ENCODE measurements at places on chromosomes 2 and 18.

- peaks cover 4% of the 10 kb centered on the region for H3K4me1 ChIP-seq
- peaks cover 52% of the 10 kb centered on the region for H3K27me3 ChIP-seq
- H3K4me3 ChIP-seq, result no peak overlapping the region
- H3K36me3 ChIP-seq, result no peaks in the 10 kb centered on the region
Measured at GRCh38 chr18:37565977-37566478, 430 bp upstream of the CELF4 start.

- peaks cover 2% of the 10 kb centered on the region for H3K27me3 ChIP-seq
- no peak for DNase-seq
- H3K36me3 ChIP-seq, result no peaks in the 10 kb centered on the region
- H3K4me3 ChIP-seq, result no peak overlapping the region
Measured at GRCh38 chr2:197871780-197872456, 67.5 kb downstream of the PLCL1 start.

DNA sequence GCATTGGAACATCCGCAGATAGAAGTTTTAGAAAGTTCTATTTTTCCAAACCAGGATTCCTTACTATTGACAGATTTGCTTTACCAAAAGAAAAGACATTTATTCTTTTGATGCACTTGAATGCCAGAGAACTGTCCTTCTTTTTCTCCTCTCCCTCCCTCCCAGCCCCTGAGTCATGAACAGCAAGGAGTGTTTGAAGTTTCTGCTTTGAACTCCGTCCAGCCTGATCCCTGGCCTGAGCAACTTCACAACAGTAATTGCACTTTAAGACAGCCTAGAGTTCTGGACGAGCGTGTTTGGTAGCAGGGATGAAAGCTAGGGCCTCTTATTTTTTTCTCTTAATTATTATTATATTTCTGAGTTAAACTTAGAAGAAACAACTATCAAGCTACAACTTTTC is 33.6 kb downstream of the APCDD1 start:
- no peaks in the 10 kb centered on the region for H3K36me3 ChIP-seq
- H3K27me3 ChIP-seq, result peaks cover 2% of the 10 kb centered on the region
- peaks cover 26% of the 10 kb centered on the region for H3K4me1 ChIP-seq
- H3K4me3 ChIP-seq, result no peak overlapping the region

GRCh38 chr2:44107974-44108373 is 60.7 kb upstream of the PPM1B start:
- H3K4me3 ChIP-seq, result no peak overlapping the region
- H3K4me1 ChIP-seq, result peaks cover 12% of the 10 kb centered on the region
- no peak overlapping the region for H3K27ac ChIP-seq

All from activated CD8-positive, alpha-beta T cell treated with anti-CD3 and anti-CD28 coated beads, Interleukin-2, amount 10 ng/mL, durations not matched to agents 7 days and 5 days (primary cell).